Posterior cingulate gyrus (tissue), 11 donors: ENCODE measurements at places on chromosomes 2 and 18.

DNA sequence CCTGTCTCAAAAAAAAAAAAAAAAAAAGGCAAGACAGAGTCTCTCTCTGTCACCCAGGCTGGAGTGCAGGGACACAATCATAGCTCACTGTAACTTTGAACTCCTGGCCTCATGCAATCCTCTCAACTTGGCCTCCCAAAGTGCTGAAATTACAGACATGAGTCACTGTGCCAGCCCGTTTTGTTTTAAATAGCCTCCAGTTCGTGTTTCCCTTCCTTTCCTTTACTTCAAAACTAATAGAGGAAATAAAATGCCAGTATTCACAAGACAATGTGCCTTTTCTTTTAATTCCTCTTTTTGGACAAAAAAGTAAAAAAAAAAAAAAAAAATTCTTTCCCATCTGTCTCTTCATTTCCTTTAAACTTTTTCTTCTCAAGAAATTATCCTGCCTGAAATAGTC, 54.5 kb upstream of the ACMSD start:
- no peak for DNase-seq

DNA sequence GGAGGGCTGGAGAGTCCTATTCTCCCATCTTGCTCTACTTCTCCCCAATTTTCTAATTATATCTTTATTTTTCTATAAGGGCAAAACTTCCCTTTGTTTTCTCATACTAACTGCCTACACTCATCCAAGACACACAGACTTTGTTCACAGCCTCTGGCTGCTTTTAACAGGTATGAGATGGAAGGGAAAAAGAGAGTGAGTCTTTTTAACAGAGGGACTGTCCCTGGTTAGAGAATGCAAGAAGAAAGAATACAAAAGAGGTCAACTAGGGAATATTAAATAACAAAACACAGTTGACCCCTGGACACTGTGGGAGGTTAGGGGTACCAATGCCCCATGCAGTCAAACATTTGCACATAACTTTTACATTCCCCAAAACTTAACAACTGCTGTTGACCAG, 41.8 kb downstream of the SP100 start:
- DNase-seq = no peak

DNA sequence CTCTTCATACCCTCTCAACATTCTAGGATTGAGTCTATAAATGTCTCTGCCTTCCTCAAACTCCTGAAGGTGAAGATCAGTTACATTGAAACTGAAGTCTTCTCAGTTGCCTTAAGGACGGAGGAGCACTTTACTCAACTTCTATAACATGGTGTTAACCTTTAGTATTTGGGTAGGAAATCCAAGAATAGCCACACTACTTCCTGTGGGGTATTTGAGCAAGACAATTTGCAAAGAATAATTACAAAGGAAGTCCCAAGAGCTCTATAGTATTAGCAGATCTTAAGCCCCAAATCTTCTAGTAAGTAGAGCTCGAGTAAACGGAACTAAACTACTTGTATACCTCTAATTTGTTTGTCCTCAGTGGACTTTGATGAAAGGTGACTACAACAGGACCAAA, 80.9 kb downstream of the SP100 start:
- no peak for DNase-seq

- no peak for DNase-seq
Observed at GRCh38 chr2:55524884-55525437, 5.4 kb downstream of the CFAP36 start.

DNA sequence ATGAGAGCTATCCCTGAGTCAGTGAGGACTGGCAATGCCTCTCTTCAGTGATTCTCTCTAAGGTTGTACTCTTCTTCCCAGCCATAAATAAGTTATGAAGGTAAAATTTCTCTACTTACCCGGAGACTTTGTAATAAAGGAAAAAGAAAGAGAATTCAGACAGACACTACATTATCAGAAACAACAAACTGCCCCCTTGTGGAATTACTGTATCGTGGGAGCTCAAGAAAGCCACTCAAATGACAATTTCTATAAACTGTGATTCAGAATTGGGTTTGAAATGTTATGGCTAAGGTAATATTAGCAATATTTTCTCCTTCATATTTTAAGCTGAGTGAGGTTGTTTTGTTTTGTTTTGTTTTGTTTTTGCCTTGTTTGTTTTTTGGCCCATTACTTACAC, 155.8 kb upstream of the TANK start:
- no peak for DNase-seq

GRCh38 chr2:85470850-85471800, 52.6 kb downstream of the SH2D6 start:
- DNase-seq = no peak

- DNase-seq = no peak
Observed at GRCh38 chr2:205013586-205013985, 468.3 kb downstream of the PARD3B start.

DNA sequence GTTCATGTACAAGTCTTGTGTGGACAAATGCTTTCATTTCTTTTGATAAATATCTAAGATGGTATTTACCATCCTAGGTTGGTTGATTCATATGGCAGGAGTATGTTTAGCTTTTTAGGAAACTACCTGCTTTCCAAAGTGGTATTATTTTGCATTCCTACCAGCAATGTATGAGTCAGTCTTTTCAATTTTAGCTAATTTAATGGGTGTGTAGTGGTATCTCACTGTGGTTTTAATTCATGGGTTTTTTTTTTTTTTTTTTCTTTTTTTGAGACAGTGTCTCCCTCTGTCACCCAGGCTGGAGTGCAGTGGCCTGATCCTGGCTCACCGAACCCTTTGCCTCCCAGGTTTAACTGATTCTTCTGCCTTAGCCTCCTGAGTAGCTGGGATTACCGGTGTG, 4.2 kb downstream of the ZNF512 start:
- DNase-seq = no peak

GRCh38 chr2:219292616-219293015, 13.4 kb downstream of the DNAJB2 start:
- no peak for DNase-seq

GRCh38 chr18:9796935-9797549, 88.7 kb upstream of the TXNDC2 start:
- DNase-seq = peak; percentile 53

DNA sequence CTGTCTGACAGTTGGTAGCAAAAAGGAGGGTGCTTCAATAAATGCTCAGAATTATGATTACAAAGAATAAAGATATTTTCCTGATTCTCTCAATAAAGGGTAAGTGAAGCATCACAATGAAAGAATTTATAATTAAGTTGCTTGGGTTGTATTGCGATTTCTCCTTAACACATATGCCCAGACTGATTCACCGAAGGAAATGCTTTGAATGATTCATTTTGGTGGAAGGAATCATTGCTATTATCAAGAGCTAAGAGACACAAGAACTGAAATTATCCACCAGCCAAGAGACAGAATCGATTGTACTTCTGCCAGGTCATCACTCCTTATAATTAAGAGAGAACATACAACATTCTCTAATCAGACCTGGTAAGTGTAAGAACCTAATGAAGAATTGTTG, 301.4 kb downstream of the NR4A2 start:
- no peak for DNase-seq

GRCh38 chr2:35255826-35256225, 1099.8 kb upstream of the CRIM1 start:
- no peak for DNase-seq

- no peak for DNase-seq
Observed at GRCh38 chr18:58288921-58289797, 245.1 kb downstream of the NEDD4L start.

DNA sequence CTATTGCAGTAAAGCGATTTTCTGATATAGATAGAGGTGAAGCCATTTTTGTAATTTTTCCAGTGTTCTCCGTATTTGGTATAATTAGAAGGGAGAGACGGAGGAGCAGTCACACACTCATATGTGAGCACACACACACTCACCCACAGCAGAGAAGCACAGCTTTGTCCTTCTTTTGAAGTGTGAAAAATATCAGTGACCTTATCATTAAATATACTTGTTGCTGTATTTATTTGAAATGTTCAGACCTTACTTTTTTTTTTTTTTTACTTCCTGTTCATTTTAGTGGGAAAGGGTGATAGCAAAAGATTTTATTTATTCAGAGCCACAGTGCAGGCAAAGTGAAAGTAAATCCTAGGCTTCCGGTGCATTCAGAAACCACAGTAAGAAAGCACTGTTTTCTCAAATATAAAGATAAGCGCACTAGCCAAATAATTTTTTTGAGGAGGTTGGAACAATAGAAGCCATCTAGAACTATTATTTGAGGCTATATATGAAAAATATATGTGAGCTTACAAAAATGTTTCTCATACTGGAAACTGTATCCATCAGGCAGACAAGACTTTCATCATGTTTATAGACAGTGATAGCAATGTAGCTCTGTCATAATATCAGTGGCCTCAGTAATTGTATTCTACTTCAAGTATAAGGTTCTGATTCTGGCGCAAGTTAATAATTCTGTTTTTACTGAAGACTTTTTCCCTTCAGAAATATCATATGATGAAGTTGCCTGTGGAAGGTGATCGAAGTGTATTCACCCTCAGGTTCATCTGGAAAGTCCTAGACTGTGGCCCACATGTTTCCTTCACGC, 37.2 kb downstream of the TSHZ1 start:
- DNase-seq = no peak

GRCh38 chr2:205763708-205764211, 81.5 kb downstream of the NRP2 start:
- DNase-seq = peak; percentile 68

DNA sequence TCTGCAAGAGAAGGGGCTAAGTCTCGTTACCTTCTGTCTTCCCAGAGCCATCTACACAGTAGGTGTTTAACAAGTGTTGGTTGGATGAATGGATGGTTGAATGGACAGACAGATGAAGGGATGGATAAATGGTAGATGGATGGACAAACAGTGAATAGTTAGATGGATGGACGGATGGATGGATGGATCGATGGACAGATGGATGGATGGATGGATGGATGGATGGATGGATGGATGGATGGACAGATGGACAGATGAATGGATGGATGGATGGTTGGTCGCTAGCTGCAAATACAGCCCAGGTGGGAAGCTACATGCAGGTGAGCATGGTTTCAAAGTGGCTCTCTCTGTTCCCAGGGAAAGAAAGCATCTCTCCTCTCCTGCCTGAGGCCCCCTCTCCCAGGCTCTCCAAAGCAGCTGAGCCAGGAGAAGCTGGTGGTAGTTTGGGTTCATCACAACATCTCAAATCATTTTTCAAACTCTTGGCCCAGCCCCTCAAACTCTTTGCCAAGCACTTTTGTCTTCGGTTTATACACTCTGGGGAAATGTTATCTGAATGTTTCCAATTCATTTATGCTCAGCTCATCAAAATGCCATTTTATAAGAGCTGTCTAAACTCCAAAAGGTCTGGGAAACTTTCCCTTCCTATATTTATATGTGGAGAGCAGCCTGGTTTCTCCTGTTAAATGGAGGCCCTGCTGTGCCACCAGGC, 192.7 kb downstream of the ANAPC1 start:
- no peak for DNase-seq
